ENCODE measurements at places on chromosomes 2 and 18.

DNA sequence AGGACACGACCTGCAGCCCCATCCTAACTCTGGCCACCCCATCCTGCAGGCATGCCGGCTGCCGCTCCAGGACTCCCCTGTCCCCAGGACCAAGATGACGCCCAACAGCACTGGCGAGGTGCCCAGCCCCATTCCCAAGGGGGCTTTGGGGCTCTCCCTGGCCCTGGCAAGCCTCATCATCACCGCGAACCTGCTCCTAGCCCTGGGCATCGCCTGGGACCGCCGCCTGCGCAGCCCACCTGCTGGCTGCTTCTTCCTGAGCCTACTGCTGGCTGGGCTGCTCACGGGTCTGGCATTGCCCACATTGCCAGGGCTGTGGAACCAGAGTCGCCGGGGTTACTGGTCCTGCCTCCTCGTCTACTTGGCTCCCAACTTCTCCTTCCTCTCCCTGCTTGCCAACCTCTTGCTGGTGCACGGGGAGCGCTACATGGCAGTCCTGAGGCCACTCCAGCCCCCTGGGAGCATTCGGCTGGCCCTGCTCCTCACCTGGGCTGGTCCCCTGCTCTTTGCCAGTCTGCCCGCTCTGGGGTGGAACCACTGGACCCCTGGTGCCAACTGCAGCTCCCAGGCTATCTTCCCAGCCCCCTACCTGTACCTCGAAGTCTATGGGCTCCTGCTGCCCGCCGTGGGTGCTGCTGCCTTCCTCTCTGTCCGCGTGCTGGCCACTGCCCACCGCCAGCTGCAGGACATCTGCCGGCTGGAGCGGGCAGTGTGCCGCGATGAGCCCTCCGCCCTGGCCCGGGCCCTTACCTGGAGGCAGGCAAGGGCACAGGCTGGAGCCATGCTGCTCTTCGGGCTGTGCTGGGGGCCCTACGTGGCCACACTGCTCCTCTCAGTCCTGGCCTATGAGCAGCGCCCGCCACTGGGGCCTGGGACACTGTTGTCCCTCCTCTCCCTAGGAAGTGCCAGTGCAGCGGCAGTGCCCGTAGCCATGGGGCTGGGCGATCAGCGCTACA, 2.1 kb downstream of the GPBAR1 start:
- DNase-seq: no peak

GRCh38 chr2:64374686-64375085, 79.3 kb upstream of the LGALSL start:
- peak; percentile 33 for DNase-seq

- peak; percentile 69 for DNase-seq
Measured at GRCh38 chr18:59918320-59918755, 18.5 kb downstream of the PMAIP1 start.

DNA sequence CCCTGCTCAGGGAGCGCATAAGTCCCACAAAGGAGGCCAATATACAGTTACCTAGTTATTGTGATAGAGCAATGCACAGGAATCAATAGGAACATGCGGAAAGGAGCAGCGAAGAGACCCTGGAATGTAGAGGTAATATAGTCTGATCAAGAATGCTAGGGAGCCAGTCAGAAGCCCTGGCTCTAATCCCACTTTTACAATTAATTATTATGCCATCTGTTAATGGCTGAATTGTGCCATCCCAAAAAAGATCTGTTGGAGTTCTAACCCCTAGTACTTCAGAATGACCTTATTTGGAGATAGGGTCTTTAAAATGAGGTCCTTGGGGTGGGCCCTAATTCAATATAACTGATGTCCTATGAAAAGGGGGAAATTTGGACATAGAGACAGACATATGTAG, 7.7 kb upstream of the SPATS2L start:
- no peak for DNase-seq

- no peak for DNase-seq
Measured at GRCh38 chr2:122384768-122385333, 629.4 kb downstream of the TSN start.

GRCh38 chr18:28078849-28079248, 98.1 kb downstream of the CDH2 start:
- no peak for DNase-seq

DNA sequence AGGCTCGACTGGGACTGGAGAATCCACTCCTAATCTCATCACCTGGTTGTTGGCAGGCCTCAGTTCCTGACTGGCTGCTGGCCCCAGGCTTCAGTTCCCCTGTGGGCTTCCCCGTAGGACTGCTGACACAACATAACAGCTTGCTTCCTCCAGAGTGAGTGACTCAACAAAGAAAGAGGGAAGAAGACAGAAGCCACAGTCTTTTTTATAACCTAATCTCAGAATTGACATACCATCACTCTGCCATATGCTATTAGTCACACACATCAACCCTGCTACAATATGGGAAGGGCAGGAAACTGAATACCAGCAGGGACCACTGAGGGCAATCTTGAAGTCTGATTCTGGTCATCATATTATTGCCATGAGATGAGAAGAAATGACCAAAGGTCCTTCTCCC, 76.8 kb upstream of the SLC14A2 start:
- no peak for DNase-seq

DNA sequence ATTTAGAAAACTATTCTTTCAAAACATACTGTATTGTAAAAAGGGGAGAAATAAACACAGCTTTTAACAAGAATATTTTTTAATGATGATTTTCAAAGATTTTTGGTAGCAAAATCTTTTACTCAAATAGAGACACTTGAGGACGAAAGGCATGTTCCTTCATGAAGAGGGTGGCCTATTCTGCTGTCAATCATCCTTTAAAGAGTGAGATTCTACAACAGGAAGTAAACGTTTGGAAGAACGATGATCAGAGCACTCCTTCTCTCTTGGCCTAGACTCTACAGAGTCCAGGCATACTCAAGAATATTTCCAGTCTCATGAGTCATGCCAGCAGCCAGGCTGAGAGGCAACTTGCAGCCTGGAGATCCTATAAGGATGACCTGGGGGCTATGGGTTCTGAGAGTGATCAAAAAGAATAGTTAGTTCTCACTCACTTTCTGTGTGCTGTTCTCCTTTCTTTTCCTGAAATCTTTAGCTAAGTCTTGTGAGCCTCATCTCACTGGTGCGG, 62.4 kb upstream of the TCF4 start:
- no peak for DNase-seq

GRCh38 chr18:74715865-74716712, 118.4 kb downstream of the ZNF407 start:
- DNase-seq: no peak

- DNase-seq: no peak
Measured at GRCh38 chr2:241268716-241269445, 46.6 kb downstream of the HDLBP start.

- no peak for DNase-seq
Measured at GRCh38 chr2:54483426-54483825, 27.3 kb downstream of the SPTBN1 start.

DNA sequence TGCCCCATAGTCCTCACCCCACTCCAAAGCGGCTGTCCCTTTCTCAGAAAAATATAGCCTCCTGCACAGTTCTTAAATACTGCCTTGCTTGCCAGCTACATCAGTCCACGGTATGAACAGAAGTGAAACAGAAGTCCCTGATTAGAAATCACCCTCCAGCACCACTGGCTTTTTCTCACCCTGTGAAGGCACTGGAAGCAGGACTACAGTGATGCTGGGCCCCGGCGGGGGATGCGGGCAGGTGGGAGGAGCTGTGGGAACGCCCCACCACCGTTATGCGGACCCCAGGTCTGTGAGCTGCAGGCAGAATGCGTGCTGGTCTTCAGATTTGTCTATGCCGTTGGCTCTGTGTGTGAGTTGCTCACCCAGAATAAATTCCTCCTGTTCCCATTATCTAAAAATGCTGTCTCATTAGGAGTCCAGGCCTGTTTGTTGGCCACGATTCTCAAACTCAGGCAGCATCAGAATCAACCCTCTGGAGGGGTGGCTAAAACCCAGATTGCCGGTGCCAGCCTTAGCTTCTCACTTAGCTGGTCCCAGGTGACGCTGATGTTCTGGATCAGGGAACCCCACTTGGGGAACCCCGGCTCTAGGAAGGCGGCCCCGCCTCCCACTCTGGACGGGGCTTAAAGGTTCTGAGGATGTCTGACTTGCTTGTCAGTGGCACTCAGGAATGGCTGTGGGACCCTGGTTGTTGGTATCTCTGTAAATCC, 224.8 kb upstream of the PXDN start:
- DNase-seq: no peak

- no peak for DNase-seq
Measured at GRCh38 chr2:29478641-29479040, 363.4 kb downstream of the CLIP4 start.

- no peak for DNase-seq
Measured at GRCh38 chr2:173394091-173394974, 39.7 kb downstream of the CDCA7 start.

- DNase-seq: no peak
Measured at GRCh38 chr2:69608109-69608508, 35.4 kb downstream of the AAK1 start.

DNA sequence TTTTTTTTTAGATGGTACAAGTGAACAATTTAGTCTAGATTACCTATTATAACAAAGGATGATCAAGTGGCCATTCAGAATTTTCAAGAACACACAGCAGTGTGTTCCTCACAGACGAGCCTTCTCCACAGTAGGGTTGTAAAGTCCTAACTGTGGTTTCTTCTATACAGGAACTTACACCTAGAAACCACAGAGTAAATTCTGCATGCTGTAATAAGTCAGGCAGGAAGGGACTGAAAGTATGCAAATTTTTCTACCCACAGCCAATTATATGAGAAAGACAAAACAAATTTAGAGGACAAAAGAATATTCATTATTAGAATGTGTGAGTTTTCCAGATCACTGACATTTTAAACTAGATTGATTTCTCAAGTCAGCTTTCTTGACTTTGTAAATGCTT, 99.5 kb downstream of the RBMS1 start:
- DNase-seq: no peak

DNA sequence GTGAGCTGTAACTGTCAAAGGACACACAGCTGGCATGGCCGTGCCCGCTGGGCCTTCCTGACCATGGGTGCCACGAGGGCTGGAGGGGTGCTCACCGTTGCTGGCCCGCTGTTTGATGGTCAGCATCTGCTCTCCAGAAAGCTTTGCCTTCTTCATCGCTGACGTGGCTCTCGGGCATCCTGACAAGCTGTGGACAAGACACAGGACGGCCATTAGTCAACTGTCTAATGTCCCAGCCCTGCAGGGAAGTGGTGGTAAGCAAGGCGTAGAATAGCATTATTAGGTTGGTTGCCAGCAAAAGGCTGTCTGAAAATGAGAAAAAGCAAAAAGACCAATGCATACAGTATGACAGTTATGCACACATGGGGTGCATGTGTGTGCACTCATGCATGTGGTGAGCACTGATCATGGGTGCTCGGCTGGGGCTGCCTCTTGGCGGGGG, 64.7 kb upstream of the PXDN start:
- DNase-seq: no peak

DNA sequence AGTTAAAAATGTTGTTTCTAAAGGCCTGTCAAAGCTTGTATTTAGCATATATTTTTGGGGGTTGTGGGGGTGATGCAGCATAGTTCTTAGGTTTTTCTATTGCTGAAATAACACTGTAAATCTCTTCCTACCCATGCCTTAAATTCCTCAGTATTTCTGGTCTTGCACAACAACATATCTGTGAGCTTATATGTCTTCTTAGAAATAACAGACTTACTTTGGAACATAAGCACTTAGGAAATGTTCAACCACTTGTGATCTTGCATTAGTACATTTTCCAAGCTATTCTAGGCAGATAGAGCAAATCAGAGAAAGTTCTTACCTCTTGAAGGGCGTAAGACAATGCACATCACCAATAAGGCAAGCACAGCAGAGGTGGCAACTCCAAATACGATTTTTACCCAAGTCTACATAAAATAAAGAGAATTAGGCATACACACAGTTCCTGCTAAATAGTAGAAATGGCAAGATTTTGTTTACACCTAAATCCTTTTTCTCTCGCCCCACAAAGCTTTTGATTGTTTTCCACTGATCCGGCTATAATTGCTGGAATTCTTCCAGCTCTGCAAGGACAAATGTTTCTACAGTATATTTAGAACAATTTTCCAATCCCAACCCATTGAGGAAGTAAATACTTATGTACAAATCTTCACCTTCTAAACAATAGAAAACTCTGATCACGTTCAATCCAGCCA, 512 bp downstream of the FAP start:
- no peak for DNase-seq

- DNase-seq: no peak
Measured at GRCh38 chr2:278312-278926, 9.5 kb downstream of the ALKAL2 start.

DNA sequence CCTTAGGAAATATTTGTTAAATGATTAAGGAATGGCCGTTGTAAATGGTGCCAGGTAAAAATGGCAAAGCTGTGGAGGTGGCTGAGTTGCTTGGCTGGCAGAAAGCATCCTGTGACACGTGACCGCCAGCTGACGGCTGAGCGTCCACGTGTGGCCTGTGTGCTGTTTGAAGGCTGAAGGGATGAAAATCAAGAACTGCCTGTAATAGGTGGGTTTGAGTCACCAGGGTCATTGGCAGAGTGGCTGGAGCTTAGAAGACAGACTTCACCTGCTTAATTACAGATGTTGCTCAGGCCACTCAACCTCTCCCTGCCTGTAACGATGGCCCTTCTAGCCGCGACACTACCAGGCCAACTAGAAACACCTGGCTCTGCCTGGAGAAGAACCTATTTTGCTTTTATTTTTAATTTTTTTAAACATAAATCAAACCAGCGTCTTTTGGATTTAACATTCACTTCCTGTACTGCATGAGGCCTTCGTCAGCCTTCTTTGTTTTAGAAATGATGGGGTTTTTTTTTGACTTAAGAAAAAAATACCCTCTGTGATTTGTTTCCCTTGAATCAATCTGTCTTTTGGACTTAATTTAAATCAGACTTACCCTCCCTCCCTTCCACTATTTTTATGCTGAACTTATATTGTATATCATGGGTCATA, 206.5 kb downstream of the PRKCE start:
- DNase-seq: no peak

DNA sequence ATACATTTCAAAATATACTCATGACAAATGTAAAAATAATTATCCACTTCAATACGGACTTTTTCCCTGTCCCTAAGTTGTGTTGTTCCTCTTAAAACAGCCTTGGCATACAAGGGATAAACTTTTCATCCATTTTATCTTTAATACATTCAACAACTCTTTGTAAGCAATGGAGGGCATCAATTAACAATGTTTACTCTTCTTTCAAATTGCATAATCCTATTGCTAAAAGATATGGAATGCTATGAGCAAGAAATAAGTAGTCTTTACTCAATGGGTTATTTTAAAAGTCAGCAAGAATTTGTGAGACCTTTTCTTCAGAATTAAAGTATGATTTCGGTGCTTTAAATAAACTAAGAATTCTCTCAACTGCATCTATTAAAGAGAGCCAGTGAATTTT, 41.9 kb downstream of the SCN9A start:
- no peak for DNase-seq

GRCh38 chr2:217407362-217407761, 547.5 kb upstream of the TNP1 start:
- DNase-seq: no peak

- no peak for DNase-seq
Measured at GRCh38 chr2:10792660-10793400, 19.8 kb downstream of the PDIA6 start.

DNA sequence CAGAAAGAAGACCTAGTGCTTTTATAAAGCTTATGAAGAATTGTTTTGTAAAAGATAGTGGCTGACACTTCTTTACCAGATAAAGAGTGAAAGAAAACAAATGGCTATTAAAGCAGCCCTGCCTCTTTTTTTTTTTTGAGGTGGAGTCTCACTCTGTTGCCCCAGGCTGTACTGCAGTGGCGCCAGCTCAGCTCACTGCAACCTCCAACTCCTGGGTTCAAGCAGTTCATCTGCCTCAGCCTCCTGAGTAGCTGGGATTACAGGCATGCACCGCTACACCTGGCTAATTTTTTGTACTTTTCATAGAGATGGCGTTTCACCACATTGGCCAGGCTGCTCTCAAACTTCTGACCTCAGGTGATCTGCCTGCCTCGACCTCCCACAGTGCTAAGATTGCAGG, 12.9 kb downstream of the ARPC2 start:
- no peak for DNase-seq

Data from psoas muscle (tissue), 8 donors.